ENCODE measurements at places on chromosomes 6 and 20. TPM values are rescaled to one million over a fixed set of nuclear protein-coding genes. Genes with fewer than 3 reads are reported as not detected.

The ENPP5 gene
- total RNA-seq: 0.36 TPM

The TFAP2A gene
- total RNA-seq: 4.5 TPM

The HLA-DQA1 gene
- not detected for total RNA-seq

The PLA2G7 gene
- total RNA-seq: not detected

The GSTA3 gene
- total RNA-seq: not detected

The OR2B6 gene
- total RNA-seq: not detected

The FERMT1 gene
- total RNA-seq: 2.3 TPM

The ZNF165 gene
- 0.16 TPM for total RNA-seq

The RPN2 gene
- total RNA-seq: 457 TPM

The KCNG1 gene
- total RNA-seq: 9.1 TPM

The INSM1 gene
- not detected for total RNA-seq

The BPIFB4 gene
- not detected for total RNA-seq

The ROS1 gene
- total RNA-seq: not detected

Measured in cardiac atrium fibroblast (primary cell).